ENCODE measurements at places on chromosomes 4 and X. TPM values are rescaled to one million over a fixed set of nuclear protein-coding genes. Genes with fewer than 3 reads are reported as not detected.

The PCDH7 gene
- 9.0 TPM for total RNA-seq

The KCNE5 gene
- 0.51 TPM for total RNA-seq

The GPC3 gene
- total RNA-seq: 45.5 TPM

The GRID2 gene
- under 0.01 TPM for total RNA-seq

The SMIM20 gene
- 48.7 TPM for total RNA-seq

The GAB3 gene
- total RNA-seq: 4.1 TPM

The ZNF518B gene
- total RNA-seq: 20.0 TPM

The H2BW2 gene
- total RNA-seq: not detected

The SLC38A5 gene
- total RNA-seq: 21.8 TPM

The ZAR1 gene
- not detected for total RNA-seq

The NAA10 gene
- total RNA-seq: 31.6 TPM

The TRIM2 gene
- total RNA-seq: 70.4 TPM

The DRP2 gene
- 0.50 TPM for total RNA-seq

The PAGE2B gene
- not detected for total RNA-seq

The RHOH gene
- total RNA-seq: not detected

The MAGEA2B gene
- total RNA-seq: not detected

The TIGD4 gene
- under 0.01 TPM for total RNA-seq

The CSAG2 gene
- not detected for total RNA-seq

The USP26 gene
- total RNA-seq: not detected

The TRPC3 gene
- 1.0 TPM for total RNA-seq

The TCEANC gene
- 7.3 TPM for total RNA-seq

The LDB2 gene
- total RNA-seq: 40.6 TPM

The CTAG1B gene
- total RNA-seq: not detected

The ARR3 gene
- not detected for total RNA-seq

The RS1 gene
- total RNA-seq: not detected

The EDA gene
- 0.26 TPM for total RNA-seq

The PNPLA4 gene
- total RNA-seq: 12.8 TPM

The ARHGAP36 gene
- total RNA-seq: not detected

The CENPVL3 gene
- not detected for total RNA-seq

The CTAG2 gene
- not detected for total RNA-seq

The SASH3 gene
- total RNA-seq: not detected

Data from fibroblast of lung (primary cell).